Calu3 (cell line): ENCODE measurements at places on chromosomes 7 and 10.

DNA sequence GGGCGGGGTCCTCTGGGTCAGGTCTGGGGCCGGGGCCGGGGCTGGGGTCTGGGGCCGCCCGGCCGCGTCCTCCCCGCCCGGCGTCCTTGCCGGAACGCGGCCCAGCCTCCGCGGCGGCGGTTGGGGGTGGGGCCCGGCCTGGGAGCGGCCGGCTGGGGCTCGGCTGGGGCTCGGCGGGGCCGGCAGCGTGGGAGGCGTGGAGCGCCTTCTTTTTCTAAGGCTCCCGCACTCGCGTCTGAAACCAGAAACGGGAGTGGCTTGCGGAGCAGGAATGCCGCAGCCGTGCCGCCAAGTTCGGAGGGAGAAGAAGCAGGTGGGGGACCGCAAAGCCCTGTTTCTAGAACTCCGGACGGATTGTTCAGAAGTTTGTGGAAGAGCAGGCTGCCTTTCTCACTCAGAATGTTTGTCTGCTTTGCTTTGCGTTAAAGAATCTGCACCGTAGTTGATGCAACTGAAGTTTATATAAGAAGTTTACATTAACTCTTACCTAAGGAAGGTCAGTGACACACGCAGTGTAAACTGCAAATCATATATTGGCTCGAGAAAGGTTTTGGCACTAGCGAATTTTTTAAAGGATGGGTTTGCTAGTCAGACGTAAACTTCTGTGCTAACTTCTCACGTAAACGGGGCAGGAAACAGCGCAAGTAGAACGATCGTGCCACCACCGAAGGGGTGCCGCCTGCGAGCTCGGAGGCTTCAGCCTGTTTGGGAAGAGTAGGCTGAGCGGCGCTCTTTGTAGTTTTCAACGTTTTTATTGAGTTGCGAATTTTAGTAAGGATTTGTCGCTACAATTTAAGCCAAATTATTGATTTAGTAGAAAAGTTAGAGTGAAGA is 729 bp downstream of the DNAJB6 start:
- DNase-seq = peak; percentile 79

GRCh38 chr7:155357573-155358041 is 59.9 kb downstream of the INSIG1 start:
- DNase-seq = no peak

GRCh38 chr10:72020914-72021809 is 57.0 kb downstream of the CHST3 start:
- DNase-seq = no peak

DNA sequence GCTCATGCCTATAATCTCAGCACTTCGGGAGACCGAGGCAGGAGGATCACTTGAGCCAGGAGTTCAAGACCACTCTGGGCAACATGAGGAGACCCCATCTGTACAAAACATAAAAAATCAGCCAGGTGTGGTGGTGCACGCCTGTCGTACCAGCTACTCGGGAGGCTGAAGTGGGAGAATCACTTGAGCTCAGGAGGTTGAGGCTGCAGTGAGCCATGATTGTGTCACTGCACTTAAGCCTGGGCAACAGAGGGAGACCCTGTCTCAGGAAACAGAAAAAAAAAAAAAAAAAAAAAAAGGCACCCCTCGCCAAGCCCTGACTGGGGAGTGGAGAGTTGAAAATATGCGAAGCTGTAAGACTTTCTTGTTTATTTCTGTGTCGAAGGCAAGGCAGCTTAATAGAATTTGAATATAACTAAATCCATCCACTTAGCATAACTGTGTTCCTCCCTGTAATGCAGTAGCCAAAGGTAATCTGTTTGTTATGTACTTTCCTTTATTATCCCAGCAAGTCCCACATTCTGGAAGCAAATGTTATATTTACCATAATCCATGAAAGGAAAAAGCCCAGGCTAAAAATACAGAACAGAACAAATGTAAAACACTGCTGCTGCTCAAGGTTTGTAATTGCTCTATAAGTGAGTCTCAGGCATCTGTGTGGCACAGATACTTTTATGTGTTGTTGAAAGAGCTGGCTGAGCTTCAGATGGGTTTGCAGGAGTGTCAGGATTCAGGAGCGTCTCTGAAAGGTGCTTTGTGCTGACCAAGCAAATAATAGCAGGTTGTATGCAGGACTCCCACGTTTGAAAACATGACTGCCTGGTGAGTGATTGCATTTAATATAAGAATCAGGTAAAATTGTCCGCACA is 127.2 kb downstream of the CELF2 start:
- DNase-seq = no peak

DNA sequence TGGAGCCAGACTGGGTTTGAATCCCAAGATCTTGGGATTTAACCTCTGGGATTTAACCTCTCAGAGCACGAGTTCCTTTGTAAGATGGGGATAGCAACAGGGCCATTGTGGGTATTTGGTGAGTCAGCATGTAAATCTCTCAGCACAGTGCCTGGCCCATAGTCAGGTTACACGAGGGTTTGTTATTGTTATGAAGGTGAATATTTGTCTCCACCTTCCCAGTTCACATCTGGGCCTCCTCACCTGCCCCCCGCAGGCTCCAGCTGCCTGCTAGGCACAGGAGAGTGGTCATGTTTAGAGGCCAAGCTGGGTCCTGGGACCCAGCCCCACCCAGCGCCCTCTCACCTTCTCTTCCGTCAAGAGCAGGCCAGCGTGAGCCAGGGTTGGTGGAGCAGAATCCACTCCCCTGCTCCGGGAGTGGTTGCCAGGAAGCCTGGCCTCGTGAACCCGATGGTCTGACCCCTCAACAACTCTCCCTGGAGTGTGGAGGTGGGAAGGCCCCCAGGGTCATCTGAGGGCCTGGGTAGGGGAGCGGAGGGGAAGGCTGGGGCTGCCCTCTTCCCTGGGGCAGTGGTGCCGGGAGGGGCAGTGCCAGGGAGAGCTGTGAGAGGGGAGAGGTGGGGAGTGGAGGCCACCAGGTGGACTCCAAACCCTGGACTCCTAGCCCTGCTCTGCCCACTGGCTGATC is 26.0 kb downstream of the FAM241B start:
- DNase-seq = no peak

DNA sequence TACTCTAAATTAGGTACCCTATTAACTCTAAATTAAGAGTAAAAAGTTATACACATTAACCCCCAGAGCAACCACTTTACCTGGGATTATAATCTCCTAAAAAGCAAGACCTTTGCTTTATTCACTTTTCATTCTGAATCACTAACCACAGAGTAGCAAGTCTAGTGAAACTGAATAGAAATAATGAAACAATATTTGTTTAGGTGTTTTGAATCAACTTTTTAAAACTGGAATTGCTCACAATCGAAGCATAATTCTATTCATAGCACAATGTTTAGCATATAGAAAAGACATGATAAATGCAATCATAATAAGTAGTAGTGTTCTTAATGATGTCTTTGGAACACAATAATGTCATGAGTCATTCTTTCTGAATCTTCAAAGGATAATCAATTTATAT is 37.0 kb upstream of the CASD1 start:
- DNase-seq = no peak

DNA sequence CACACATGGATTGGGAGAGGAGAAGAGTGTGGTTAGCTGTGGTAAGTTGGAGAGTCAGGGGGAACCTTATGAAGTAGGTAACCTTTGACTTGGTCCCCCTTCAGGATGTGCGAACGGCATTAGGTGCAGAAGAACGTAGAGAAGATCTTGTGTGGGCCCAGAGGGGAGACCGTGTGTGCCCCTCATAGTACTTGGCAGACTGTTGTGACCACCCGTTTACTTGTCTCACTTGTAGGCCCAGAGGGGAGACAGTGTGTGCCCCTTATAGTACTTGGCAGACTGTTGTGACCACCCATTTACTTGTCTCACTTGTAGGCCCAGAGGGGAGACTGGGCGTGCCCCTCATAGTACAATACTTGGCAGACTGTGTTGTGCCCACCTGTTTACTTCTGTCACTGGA is 2.6 kb downstream of the GTPBP4 start:
- DNase-seq = no peak

DNA sequence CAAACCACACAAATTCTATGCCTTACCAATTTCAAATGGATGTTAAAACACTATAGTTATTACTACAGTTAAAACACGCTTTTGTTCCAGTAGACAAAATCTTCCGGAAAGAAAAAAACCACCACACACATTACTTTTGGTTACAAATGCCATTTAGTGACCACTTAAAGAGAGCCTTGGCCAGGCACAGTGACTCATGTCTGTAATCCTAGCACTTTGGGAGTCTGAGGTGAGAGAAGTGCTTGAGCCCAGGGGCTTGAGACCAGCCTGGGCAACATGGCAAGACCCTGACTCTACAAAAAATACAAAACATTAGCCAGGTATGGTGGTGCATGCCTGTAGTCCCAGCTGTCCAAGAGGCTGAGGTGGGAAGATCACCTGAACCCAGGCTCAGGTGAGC is 7.2 kb downstream of the TNPO3 start:
- no peak for DNase-seq

GRCh38 chr10:99467236-99467999 is 37.0 kb upstream of the GOT1 start:
- no peak for DNase-seq

GRCh38 chr7:27096768-27097514 is 1.1 kb upstream of the HOXA1 start:
- no peak for DNase-seq

- no peak for DNase-seq
These were observed 15.6 kb upstream of the PPIF start for GRCh38 chr10:79331709-79332108.

DNA sequence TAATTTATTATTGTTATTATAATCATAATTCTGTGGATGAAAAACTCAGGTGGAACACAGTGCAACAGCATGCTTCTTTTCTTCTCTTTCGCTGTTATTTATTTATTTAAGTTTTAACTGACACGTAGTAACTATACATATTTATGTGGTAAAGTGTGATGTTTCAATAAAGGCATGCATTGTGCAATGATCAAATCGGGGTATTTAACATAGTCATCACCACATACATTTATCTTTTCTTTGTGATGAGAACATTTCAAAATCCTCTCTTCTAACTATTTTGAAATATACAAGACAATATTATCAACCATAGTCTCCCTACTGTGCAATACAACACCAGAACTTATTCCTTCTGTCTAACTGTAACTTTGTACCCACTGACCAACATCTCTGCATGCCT is 152.5 kb upstream of the LYZL1 start:
- no peak for DNase-seq

GRCh38 chr10:75408911-75409885 is 7.6 kb upstream of the ZNF503 start:
- DNase-seq = peak; percentile 89

DNA sequence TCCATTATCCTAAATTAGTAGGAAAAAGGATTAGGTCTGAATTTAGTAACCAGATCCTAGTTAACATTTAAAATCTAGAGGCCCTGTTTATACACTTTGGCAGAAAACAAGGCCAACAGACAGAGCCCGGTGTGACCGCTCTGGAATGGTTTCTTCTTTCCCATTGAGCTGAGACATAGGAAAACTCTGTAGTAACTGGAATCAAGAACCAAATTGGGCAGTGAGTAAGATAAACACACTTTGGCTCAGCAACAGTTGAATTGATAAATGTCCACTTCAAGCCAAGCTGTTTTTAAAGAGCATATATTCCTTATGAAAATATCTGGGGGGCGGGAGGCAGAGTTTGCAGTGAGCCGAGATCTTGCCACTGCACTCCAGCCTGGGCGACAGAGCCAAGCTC is 343.7 kb upstream of the SEMA3A start:
- no peak for DNase-seq

- DNase-seq = no peak
These were observed 22.9 kb upstream of the NPS start for GRCh38 chr10:127526161-127526560.

GRCh38 chr7:83366629-83367028 is 203.9 kb upstream of the PCLO start:
- DNase-seq = no peak

GRCh38 chr10:7787150-7787856 is 490 bp downstream of the KIN start:
- peak; percentile 3 for DNase-seq

- DNase-seq = no peak
These were observed 12.3 kb downstream of the KCNIP2 start for GRCh38 chr10:101831169-101831811.

GRCh38 chr10:89278034-89278535 is 23.8 kb upstream of the IFIT2 start:
- DNase-seq = peak; percentile 71

- no peak for DNase-seq
These were observed 134.2 kb upstream of the GJD4 start for GRCh38 chr10:35470925-35471315.

DNA sequence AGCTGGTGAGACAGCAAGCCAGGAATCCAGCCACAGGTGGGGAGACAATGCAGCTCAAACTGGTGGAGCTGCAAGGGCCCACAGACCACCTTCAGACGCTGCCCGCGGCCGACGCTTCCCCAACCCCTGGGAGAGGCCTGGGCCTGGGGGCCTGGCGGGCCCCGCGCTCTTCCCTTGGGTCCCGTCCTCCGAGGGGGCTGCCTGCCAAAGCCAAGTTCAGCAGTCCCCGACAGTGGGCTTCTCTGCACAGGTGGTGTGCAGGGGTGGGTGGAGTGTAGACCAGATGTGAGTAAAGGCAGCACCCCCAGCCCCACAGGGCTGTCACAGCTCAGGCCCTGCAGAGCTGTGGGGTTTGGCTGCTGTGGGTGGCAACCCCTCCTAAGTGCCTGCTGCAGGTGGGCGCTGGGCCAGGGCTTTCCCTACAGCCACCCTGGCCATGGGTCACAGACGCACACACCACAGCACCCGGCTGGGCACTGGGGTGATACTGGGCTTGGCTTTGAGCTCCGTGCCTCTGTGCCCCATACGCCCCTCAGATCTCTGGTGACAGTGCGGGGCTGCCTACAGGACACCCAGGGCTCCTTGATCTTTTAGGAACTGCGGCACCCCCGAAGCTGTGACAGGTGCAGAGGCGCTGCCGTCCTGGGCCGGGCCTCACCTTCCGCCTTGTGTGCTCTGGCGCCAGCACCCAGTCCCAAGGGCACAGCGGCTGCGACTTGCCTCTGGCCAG is 20.5 kb downstream of the BNIP3 start:
- no peak for DNase-seq

- peak; percentile 64 for DNase-seq
These were observed 24.2 kb downstream of the PWWP2B start for GRCh38 chr10:132420981-132421846.

- DNase-seq = no peak
These were observed 138.1 kb downstream of the LRMDA start for GRCh38 chr10:75569506-75569905.

DNA sequence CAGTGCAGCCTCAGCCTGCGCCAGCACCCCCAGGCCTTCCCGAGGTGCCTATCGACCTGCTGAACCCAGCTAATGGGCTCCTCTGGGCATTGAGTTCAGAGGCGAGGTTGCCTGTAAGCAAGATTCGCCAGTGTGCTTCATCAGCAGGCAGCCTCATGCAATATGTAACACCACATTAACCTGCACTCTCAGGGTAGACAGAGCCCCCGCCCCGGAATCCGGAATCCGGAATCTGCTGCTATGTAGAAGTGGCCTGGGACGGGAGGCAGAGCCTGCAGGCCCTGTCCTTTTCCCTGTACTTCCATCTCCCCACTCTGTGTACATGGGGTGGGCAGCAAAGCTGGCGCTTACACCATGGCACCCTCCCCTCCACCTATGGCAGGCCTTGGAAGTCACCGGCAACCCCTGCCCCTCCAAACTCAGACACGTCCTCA is 83.9 kb upstream of the RET start:
- no peak for DNase-seq

GRCh38 chr7:28856656-28857055 is 101.5 kb downstream of the TRIL start:
- DNase-seq = no peak

GRCh38 chr7:11236680-11237079 is 263.0 kb downstream of the PHF14 start:
- DNase-seq = no peak

- DNase-seq = no peak
These were observed 126.0 kb upstream of the RET start for GRCh38 chr10:42950606-42951485.

- no peak for DNase-seq
These were observed 45.3 kb downstream of the TACC2 start for GRCh38 chr10:122034149-122034756.
